ENCODE measurements at places on chromosomes 7 and 10.

GRCh38 chr7:116525298-116525912 lies 569 bp downstream of the CAV1 start:
- H3K4me1 ChIP-seq: peaks cover 21% of the 10 kb centered on the region
- peak; percentile 45 for DNase-seq
- no peaks in the 10 kb centered on the region for H3K36me3 ChIP-seq
- no peak overlapping the region for H3K27ac ChIP-seq

- peaks cover 17% of the 10 kb centered on the region for H3K4me1 ChIP-seq
- no peak overlapping the region for H3K4me3 ChIP-seq
- no peaks in the 10 kb centered on the region for H3K27me3 ChIP-seq
- DNase-seq: no peak
Observed at GRCh38 chr7:157233677-157234076, 95.0 kb downstream of the UBE3C start.

- DNase-seq: peak; percentile 19
- no peak overlapping the region for H3K27ac ChIP-seq
- H3K27me3 ChIP-seq: peaks cover 3% of the 10 kb centered on the region
- no peaks in the 10 kb centered on the region for H3K36me3 ChIP-seq
- no peaks in the 10 kb centered on the region for H3K4me1 ChIP-seq
Observed at GRCh38 chr10:78339251-78339650, 305.6 kb downstream of the RPS24 start.

DNA sequence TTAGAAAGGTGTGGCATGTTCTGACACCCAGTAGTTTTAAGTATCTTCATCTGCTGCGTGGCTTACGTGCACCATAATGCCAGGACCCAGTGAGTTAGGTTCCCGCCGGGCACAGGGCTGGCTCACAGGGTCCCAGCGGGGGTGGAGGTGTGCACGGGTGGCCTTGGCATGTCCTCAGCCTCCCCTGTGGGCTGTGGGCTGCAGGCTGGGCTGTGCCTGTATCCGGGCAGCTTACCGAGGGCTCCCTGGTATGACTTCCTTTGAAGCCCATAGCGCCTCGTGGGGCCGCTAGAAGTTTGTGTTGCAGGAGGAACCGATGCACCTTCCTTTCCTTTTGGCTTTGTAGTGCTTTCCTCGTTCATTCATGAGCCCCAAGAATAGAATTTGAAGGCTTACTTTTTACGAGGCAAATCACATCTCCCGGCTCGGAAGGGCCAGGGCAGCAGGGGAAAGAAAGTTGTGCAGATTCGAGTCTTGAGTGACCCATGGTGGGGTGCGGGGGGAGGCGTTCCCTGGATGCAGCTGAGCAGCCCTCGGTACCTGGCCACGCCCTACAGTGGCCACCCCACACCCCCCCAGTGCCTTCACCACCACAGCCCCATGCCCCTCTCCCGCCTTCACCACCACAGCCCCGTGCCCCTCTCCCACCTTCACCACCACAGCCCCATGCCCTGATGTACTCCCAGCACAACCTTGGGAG lies 113.2 kb downstream of the WDR37 start:
- H3K4me3 ChIP-seq: no peak overlapping the region
- no peaks in the 10 kb centered on the region for H3K4me1 ChIP-seq
- H3K27me3 ChIP-seq: no peaks in the 10 kb centered on the region
- DNase-seq: no peak

DNA sequence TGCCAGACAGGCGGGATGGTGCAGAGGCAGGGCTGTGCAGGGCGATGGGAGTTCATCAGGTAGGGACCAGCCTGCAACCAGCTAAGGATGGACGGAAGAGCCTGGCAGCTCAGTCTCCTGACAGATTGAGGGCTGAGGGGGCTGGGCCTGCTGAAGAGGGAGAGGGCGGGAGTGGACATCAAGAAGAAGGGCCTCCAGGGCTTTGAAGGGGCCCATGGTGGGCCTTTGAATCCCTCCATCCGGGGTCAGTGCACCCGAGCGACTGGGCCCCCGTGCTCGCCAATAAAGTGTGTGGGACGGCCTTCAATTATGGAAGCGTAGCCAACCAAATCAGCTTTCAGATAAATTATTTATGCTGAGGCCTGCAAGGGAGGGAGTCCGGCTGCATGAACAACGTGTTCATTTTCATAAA lies 431.2 kb downstream of the RPS24 start:
- no peaks in the 10 kb centered on the region for H3K36me3 ChIP-seq
- no peaks in the 10 kb centered on the region for H3K4me1 ChIP-seq
- no peak for DNase-seq
- H3K4me3 ChIP-seq: no peak overlapping the region

DNA sequence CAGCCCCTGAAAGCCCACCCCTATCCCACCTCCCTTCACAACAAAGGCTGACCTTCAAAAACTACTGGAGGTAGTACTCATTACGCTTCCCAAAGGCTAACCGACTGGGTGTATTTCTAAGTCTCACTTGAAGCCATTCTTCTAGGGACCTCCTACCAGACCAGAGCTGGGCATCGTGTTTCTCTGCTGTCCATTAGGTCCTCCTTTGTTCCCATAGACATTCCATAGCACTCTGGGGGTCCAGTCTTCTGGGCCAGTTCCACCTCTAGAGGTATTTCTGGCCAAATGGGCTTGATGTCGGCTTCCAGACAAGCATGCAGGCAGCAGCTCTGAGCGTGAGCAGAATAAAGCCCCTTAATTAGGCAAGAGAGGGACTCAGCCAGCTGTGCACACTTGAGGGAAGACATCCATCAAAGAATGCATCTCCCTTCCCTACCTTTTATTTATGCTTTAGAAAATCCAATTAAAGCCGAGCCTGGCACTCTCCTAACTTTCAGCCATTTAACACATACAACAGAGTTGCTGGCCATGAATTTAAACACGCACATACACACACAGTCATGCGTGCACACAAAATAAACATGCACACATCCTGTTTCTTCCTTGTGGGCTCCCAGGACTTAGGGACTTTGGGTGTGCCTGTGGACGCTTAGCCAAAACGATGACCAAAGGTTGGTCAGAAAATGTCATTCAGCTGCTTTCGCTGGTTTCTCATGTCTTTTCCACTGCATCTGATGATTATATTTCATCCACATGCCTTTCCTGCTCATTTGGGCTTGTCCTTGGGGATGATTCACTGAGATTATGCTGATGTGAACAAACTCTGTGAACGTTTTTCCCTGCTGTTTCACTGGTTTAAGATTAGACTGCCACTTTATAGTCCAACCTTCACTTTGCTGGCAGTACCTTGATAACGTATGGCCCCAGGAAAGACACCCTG lies 362.0 kb upstream of the NFE2L3 start:
- peaks cover 21% of the 10 kb centered on the region for H3K27me3 ChIP-seq
- no peak overlapping the region for H3K4me3 ChIP-seq
- DNase-seq: no peak
- H3K36me3 ChIP-seq: no peaks in the 10 kb centered on the region
- no peaks in the 10 kb centered on the region for H3K4me1 ChIP-seq

GRCh38 chr10:43971306-43971705 lies 322.6 kb upstream of the ZNF32 start:
- no peak overlapping the region for H3K27ac ChIP-seq
- H3K4me3 ChIP-seq: no peak overlapping the region
- H3K27me3 ChIP-seq: peaks cover 10% of the 10 kb centered on the region
- no peaks in the 10 kb centered on the region for H3K36me3 ChIP-seq
- DNase-seq: no peak

GRCh38 chr10:60351191-60351853 lies 38.4 kb downstream of the ANK3 start:
- no peak overlapping the region for H3K4me3 ChIP-seq
- H3K4me1 ChIP-seq: no peaks in the 10 kb centered on the region
- DNase-seq: no peak
- peaks cover 4% of the 10 kb centered on the region for H3K27me3 ChIP-seq
- H3K27ac ChIP-seq: no peak overlapping the region
- no peaks in the 10 kb centered on the region for H3K36me3 ChIP-seq

GRCh38 chr10:83909001-83909400 lies 230.3 kb upstream of the GHITM start:
- peaks cover 12% of the 10 kb centered on the region for H3K4me1 ChIP-seq
- no peaks in the 10 kb centered on the region for H3K36me3 ChIP-seq
- no peak overlapping the region for H3K27ac ChIP-seq
- no peaks in the 10 kb centered on the region for H3K27me3 ChIP-seq
- DNase-seq: no peak
- no peak overlapping the region for H3K4me3 ChIP-seq

GRCh38 chr7:126720232-126720631 lies 532.5 kb downstream of the GRM8 start:
- no peaks in the 10 kb centered on the region for H3K27me3 ChIP-seq
- DNase-seq: no peak
- H3K4me3 ChIP-seq: no peak overlapping the region
- H3K36me3 ChIP-seq: no peaks in the 10 kb centered on the region

DNA sequence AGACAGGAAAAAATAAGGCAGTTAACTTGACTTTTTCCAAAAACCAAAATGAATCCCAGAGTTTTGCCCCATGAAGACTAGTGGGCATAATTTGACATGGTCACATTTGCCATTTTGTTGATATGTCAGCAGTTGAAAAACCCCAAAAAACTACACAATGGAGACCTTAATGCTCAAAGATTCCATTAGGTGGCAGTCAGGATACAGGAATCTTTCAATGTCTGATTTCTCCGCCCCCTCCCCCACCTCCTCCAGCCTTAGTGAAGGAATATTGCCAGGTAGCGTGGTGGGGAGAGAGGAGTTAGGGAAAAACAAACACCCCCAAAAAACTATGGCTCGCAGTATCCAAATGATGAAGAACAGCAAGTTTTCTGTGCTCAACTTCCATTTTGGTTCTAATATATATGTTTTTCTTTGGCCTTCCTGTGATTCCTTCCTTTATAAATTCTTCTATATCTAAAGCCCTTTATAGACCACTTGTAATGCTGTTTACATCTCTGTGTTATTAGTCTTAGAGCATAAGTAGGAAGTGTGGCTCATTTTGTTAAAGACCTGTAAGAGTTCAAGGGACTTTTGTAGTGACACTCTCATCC lies 6.7 kb upstream of the SMNDC1 start:
- H3K4me1 ChIP-seq: peaks cover 44% of the 10 kb centered on the region
- H3K27me3 ChIP-seq: no peaks in the 10 kb centered on the region
- peak overlapping the region; percentile 50 for H3K27ac ChIP-seq
- DNase-seq: peak; percentile 56
- H3K4me3 ChIP-seq: no peak overlapping the region
- H3K36me3 ChIP-seq: no peaks in the 10 kb centered on the region

DNA sequence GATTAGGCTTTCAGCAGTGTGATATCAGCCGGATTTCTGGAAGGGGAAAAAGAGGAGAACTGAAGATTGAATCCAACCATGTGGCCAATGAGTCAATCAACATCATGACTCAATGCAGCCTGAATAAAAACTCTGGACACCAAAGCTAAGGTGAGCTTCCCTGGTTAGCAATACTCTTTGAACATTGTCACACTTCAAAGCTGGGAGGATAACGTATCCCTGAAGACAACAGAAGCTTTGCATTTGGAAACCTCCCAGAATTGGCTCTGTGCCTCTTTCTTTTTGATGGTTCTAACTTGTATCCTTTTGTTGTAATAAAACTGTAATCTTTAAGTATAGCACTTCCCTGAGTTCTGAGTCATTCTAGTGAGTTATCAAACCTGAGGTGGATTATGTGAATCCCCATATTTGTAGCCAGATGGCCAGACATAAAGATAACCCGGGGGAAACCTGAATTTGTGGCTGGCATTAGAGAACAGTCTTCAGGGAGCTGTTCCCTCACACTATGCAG lies 284.4 kb downstream of the IPMK start:
- no peaks in the 10 kb centered on the region for H3K27me3 ChIP-seq
- H3K4me1 ChIP-seq: no peaks in the 10 kb centered on the region
- H3K36me3 ChIP-seq: no peaks in the 10 kb centered on the region
- H3K27ac ChIP-seq: no peak overlapping the region
- no peak overlapping the region for H3K4me3 ChIP-seq

DNA sequence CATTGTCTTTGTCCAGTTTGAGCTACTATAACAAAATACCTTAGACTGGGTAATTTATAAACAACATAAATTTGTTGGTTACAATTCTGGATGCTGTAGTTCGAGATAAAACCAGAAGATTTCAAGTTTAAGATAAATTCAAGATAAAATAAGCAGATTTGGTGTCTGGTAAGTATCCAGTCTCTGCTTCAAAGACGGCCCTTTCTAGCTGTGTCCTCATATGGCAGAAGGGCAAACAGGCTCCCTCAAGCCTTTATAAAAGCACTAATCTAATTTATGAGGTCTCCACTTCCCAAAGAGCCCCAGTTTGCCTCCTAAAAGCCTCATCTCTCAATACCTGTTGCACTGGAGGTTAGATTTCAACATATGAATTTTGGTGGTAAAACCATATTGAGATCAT lies 31.1 kb upstream of the SGCE start:
- no peaks in the 10 kb centered on the region for H3K4me1 ChIP-seq
- no peaks in the 10 kb centered on the region for H3K36me3 ChIP-seq
- H3K4me3 ChIP-seq: no peak overlapping the region
- no peak for DNase-seq
- H3K27ac ChIP-seq: no peak overlapping the region
- peaks cover 3% of the 10 kb centered on the region for H3K27me3 ChIP-seq

- H3K36me3 ChIP-seq: no peaks in the 10 kb centered on the region
- no peak overlapping the region for H3K4me3 ChIP-seq
- H3K27ac ChIP-seq: no peak overlapping the region
- no peak for DNase-seq
Observed at GRCh38 chr7:81003326-81003725, 84.5 kb upstream of the SEMA3C start.

GRCh38 chr10:85459906-85460305 lies 906.7 kb downstream of the GRID1 start:
- H3K27me3 ChIP-seq: peaks cover 2% of the 10 kb centered on the region
- no peak overlapping the region for H3K4me3 ChIP-seq
- no peak for DNase-seq
- no peak overlapping the region for H3K27ac ChIP-seq
- no peaks in the 10 kb centered on the region for H3K36me3 ChIP-seq

- H3K36me3 ChIP-seq: peaks cover 24% of the 10 kb centered on the region
- peaks cover 6% of the 10 kb centered on the region for H3K4me1 ChIP-seq
- no peak overlapping the region for H3K27ac ChIP-seq
- no peak overlapping the region for H3K4me3 ChIP-seq
- no peak for DNase-seq
Observed at GRCh38 chr7:17910377-17910776, 29.9 kb downstream of the SNX13 start.

GRCh38 chr7:46937826-46938225 lies 644.1 kb downstream of the TNS3 start:
- no peak for DNase-seq
- no peaks in the 10 kb centered on the region for H3K4me1 ChIP-seq
- H3K27ac ChIP-seq: no peak overlapping the region
- no peak overlapping the region for H3K4me3 ChIP-seq

- H3K27ac ChIP-seq: no peak overlapping the region
- no peaks in the 10 kb centered on the region for H3K27me3 ChIP-seq
- peak; percentile 26 for DNase-seq
- peaks cover 50% of the 10 kb centered on the region for H3K36me3 ChIP-seq
- peaks cover 46% of the 10 kb centered on the region for H3K4me1 ChIP-seq
Observed at GRCh38 chr7:2967705-2968104, 76.0 kb downstream of the CARD11 start.

- no peak overlapping the region for H3K4me3 ChIP-seq
- no peaks in the 10 kb centered on the region for H3K27me3 ChIP-seq
Observed at GRCh38 chr7:133419041-133419440, 166.2 kb downstream of the EXOC4 start.

DNA sequence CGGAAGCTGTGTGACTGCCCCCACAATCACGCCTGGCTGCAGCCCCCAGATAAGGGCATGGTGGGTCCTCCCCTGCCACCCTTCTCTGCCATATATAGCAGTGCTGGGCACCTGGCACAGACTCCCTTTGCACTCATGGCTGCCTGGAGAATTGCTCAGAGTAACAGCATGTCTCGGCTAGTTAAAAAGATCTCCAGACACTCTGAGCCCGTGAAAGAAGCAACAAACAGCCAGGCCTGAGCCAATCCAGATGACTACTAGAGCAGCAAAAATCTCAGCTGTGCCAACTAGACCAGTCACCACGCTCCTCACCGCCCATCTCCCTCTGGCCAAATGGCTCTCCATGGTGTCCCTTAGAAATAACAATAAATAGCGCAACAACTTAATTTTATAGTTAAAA lies 71.3 kb downstream of the PARD3 start:
- H3K27me3 ChIP-seq: peaks cover 11% of the 10 kb centered on the region
- H3K27ac ChIP-seq: no peak overlapping the region
- no peaks in the 10 kb centered on the region for H3K36me3 ChIP-seq
